NT2/D1 (cell line): ENCODE measurements at places on chromosomes 3 and 15.

DNA sequence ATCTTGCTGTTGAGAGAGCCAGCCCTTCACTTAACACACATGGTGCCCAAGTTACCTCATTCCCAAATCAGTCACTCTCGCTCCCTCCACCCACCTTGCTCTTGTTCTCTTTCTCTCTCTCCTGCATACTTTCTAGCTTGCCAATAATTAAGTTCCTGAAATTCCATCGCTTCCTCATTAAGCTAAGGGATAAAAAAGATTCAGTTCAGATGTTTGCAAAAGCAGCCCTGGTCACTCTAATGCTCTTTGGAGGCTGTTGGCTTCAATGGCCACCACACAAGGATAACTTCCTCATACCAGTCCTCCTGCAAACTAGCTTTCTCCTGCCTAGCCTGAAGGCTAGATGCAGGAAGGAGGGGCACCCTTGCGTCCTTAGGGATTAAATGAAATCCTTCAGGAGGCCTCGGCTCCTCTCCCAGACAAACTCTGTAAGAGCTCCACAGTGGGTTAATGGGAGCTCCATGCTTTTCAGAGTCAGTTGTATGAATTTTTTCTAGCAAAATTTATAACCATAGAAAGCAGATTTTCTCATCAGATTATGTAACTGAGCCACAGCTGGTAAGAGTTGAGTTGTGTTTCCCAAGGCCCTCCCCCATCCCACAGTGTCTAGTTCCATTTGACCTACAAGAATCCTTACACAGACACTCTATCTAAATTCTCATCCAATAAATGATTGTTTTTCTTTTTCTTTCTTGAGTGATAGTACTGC, 176.6 kb upstream of the TRIM42 start:
- no peak for DNase-seq

GRCh38 chr3:187746442-187747281, 1.4 kb upstream of the BCL6 start:
- no peak for DNase-seq

GRCh38 chr3:141303481-141304223, 64.7 kb upstream of the ZBTB38 start:
- DNase-seq = peak; percentile 44

DNA sequence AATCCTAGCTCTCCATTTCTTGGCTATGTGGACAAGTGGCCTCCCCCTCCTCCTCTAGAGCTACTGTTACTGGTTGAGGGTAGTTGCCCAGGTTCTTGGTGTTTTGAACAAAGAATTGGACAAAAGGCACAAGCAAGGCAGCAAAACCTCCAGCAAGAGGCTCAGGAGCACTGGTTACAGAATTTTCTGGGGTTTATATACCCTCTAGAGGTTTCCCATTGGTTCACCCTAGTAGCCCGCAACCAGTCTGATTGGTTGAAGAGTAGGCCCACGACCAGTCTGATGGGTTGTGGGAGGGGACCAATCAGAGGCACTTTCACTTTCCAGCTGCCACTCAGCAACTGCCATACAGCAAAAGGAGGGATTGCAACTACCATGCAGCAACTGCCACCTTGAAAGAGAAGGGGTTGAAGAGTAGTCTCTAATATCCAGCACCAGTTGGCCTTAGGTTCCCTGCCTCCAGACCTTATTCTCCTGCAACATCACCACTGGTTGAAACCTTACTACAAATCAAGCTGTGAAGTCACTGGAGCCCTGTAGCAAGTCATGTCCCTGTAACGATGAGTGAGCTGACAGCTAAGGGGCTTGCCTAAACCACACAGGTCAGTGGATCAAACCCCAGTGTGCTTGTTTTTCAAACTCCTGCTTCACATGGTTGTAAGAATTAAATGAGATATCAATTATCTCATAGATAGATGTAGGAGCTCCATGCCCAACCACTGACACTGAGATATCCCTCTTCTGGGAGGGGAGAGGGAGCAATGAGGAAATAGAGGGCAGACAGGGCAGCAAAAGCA, 2.9 kb upstream of the C15orf39 start:
- no peak for DNase-seq

DNA sequence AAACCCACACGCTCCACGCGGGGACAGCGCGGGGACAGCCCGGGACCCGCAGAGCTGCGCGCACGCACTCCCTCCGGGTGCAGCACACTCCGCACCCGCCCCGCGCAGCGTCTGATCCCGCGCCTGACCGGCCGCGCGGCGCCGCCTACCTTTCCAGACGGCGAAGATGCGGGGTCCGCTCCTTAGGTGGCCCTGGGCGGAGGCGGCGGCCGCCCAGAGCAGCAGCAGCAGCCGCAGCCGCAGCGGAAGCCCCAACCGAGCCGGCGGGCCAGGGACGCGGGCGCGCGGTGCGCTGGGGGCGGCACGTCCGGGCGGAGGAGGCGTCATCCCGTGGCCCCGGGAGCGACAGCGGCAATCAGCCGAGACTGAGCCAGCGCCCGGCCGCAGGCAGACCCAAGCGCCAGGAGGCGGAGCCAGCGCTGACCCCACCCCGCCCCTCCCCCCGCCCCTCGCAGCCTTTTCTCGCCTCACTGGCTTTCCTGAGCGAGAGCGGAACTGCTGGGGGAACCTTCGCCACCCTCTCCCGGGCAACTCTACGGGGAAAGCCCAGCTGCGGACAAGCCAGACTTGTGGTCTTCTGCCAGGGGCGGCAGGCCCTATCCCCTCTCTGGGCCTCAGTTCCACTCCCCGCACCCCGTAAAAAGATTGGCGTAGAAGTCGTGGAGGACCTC, at the start of gene SEMA7A:
TSS of gene SEMA7A (minus strand) at position 367 of the 671 bp plus-strand sequence. CDS start at position 327, 40 bp downstream.
- DNase-seq = peak; percentile 73

DNA sequence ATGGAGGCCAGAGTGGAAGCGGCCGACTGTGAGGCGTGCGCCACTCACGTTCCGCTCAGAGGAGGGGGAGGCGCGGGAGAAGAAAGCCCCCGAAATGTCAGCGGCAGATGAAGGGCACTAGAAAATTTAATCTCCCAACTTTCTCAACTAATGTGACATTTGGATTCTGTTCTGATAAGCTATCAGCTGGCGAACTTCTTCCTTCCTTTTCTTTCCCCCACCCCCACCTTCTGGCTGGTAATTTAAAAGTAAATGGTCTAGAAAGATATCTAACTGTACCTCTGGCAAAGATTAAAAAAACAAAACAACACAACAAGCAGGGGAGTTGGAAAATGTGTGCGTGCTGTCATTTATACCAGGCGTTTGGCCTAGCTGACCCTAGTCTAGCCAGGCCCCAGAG, 26.4 kb upstream of the TMEM115 start:
- DNase-seq = no peak

GRCh38 chr3:66709532-66709931, 208.7 kb upstream of the LRIG1 start:
- peak; percentile 16 for DNase-seq

DNA sequence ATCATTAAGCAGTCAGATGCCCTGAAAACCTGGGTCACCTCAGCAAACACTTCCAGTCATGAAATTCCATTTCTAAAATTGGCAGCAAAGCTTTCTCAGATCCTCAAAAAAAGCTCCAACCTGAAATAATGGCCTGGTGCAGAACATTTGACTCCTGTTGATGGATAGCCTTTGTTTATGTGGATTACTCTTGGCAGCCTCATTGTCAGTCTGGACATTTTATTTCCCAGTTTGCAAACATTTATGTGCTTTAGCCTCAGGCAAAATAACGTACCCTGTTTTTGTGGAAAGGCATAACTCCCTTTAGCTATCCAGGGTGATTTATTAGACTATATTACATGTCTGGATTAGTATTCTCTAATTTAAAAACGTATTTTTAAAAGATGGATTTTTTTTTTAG, 53.9 kb downstream of the PXYLP1 start:
- no peak for DNase-seq

GRCh38 chr3:154690413-154690812, 260.4 kb upstream of the GPR149 start:
- no peak for DNase-seq

DNA sequence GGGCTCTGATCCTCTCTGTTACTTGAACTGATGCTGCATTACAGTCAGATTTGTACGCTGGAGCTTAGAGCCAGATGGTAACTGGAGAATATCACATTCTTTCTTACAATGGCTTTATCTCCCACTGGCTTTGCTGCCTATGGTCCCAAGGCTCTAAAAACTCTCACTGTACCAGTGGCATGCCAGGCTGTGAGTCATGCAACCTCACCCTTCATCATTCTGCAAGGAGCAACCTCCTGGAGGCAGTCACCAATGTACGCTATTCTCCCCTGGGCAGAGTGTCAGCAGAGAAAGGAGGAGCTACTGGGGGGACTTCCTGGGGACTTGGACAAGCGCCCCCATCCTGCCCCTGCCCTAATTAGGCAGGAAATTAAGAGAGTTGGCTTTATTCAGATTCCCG, 97.9 kb upstream of the EIF1B start:
- DNase-seq = no peak

DNA sequence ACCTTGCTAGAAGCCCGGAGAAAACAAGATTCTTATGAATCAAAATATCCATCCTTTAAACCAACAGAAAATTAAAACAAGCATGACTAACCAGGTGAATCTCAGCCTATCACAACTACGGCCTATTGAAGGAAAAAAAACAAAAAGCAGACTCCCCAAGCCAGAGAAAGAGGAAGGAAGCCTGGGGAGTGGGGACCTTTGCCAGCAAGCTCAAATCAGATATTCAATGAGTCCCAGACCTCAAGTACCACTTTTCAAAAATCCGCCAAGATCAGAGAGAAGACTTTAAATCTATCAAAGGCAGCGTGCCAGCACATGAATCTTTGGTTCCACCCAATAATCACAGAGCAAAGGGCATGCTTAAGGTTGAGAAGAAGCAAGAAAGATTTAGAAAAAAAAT, 253.8 kb downstream of the NTRK3 start:
- no peak for DNase-seq

- DNase-seq = no peak
Measured at GRCh38 chr3:17473761-17474160, 268.7 kb downstream of the TBC1D5 start.

DNA sequence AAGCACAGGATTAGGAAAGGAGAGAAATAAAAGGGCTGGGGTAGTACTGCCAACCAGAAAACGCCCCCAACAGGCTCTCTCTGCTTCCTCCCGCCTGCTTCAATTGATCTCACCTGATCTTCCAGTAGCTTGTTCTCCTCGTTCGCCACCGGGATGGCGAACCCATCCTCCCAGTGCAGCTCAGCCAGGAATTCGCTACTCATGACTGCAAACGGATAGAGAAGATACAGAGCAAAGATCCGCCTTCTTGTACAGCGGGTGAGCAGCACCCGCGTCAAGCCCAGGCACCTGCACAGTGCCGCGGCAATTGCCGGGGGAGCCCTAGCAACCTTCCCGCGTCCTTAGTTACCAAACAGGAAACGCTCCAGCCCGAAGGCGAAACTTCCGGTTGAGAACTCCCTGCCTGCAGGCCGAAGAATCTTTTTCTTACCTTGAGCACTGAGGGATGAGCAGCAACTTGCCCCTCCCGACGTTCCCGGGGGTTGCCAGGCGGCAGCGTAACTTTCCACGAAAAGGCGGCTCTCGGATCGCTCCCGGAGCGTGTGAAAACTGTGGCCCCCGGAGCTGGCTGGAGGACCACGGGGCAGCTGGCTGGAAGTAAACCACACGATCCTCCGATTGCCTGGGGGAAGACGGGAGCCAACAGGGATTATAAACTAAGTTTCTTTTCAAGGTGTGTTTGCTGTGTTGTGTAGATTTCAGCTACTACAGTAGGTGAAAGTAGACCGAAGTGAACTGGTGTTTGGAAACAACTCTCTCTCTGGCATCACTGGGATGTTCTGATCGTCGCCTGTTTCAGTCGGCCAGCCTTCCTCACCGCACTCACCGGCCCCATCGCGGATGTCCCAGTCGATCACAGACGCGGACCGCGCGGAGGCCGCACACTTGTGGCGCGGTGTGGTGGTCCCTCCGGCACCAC, at the start of gene CCDC39:
TSS of gene CCDC39 (minus strand) at position 312 of the 919 bp plus-strand sequence. CDS start at position 203, 109 bp downstream.
- peak; percentile 76 for DNase-seq

DNA sequence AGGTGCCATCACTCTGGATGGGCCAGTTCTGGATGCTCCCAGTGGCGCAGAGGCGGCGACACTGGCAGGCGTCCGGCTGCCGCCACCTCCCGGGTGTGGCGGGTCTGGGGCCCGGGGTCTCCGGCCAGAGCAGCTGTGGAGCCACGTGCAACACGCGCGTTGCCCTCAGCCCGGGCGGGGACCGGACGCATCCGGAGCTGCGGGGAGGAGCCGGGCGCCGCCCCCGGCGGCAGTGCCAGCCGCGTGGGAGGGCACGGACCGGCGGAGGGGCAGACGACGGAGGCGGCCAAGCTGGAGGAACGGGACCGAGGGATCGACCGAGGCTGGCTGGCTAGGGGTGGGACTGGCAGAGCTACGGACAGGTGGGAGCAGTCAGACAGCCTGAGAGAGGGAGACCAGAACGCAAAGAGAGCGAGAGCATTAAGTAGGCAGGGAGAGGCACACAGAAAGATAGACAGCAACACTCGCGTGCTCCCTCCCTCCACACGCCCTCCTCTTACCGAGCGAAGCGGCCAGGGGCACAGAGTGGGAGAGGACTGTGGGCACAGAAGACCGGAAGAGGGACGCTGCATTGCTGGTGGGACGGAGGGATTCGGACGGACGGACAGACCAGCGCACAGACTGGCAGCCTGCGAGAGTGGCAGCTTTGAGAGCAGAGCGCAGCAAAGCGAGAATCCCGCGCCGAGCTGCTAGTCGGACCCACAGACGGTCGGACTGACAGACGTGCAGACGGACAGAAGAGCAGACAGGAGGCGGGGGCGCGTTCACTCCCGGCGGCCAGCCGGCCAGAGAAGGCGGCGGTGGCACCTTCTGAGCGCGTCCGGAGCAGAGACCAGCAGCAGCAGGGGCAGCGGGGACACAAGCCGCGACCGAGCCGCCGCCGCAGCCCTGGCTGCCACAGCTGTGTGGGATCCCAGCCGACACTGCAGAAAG, at the start of gene ARPP21:
TSS of gene ARPP21 (plus strand) at position 272 of the 933 bp plus-strand sequence. CDS start 42,227 bp downstream, outside the sequence.
- peak; percentile 9 for DNase-seq

DNA sequence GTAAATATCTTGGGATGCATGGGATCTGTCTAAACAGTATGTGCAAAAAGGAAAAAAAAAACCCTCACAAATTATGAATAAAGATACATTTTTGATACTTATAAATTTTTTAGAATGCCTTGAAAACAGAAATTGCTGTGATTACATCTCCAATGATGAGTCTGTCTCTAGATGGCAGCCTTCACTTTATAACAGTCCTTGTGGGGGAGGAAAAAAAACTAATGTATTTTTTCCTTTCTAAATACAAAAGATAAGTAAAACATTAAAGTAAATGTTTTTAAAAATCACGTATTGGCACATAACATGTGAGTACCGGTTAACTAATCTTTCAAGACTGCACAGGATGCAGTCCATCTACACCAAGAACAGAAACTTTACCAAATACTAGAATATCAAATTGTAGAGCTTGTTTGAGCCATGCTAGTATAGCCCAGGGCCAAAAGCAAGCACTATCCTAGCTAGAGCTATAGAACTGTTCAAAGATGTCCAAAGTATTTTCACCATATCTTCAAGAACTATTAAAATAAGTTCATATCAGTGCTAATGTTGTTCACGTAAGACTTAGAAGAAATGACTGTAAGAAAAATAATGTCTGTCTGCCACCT, 206.4 kb downstream of the STAG1 start:
- DNase-seq = no peak

GRCh38 chr15:62857411-62857853, 185.1 kb upstream of the TPM1 start:
- DNase-seq = no peak

DNA sequence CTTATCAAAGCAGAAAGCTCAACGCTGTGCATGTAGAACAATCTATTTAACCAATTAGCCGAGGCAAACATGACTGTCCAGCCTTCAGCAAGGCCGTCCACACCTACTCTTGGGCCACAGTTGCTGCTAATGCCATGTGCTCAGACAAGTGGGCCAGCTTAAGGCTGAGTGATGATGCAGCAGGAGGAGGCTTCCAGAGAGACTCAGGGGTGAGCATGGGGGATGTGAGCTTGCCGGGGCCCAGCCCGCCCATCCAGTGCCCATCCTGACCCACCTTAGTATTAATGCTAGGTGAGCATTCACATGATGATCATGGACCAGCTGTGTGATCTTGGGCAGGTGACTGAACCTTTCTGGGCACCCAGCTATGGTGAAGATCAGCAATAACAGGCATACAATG, 150.1 kb downstream of the TPRA1 start:
- no peak for DNase-seq
